Activated CD8-positive, alpha-beta memory T cell treated with anti-CD3 and anti-CD28 coated beads for 4 hours (primary cell): ENCODE measurements at places on chromosomes 6 and 20.

- DNase-seq: no peak
Measured at GRCh38 chr20:63071541-63072181, 64.9 kb upstream of the BHLHE23 start.

- DNase-seq: no peak
Measured at GRCh38 chr20:1003920-1004697, 2.0 kb upstream of the RSPO4 start.

DNA sequence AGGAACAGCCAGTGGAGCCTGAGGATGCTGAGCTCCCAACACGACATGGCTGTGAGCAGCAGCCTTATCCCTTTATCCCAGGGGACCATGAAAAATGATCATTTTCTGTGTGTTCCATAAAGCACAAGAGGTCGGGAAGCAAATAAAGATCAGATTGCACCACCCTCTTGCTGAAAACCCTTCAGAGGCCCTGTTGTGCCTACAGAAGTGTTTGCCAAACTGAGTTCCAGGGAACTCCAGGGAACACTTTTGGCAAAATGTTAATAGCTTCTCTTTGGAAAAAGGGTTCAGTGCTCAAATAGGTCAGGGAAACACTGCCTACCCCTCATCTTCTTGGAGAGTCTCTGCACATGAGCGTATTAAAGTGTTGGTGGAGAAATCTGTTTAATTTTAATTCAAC is 24.4 kb downstream of the ARMC2 start:
- DNase-seq: no peak

DNA sequence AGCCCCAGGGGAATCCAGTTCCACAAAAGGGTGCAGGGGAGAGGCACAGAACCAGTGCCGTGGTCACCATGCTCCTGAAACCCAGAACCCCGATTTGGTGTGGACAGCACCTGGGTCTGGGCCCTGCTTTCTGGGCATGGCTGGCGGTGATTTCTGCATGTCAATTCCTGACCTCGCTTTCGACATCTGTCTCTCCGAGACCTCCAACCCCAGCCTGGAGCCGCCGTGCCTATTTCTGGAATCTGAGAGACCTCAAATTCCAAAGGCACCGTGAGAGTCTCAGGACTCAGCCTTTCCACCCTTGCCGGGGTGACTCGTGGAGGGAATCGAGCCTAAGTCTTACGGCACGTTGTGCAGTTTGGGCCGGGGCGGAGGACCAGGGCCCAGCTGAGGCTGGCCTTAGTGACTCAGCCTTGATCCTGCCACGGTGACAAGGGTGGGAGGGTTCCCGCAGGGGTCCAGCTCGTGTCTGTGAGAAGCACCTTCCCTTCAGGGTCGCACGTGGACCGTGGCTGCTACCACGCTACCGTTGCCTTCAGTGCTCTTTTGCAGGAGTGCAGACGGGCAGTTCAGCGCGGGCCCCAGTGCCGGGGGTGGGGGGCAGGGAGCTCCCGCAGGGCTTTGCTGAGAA is 133.7 kb downstream of the PXDC1 start:
- no peak for DNase-seq
